ENCODE measurements at places on chromosomes 11 and 22.

GRCh38 chr22:36166518-36167220 lies 6.1 kb upstream of the APOL3 start:
- peak; percentile 32 for DNase-seq

DNA sequence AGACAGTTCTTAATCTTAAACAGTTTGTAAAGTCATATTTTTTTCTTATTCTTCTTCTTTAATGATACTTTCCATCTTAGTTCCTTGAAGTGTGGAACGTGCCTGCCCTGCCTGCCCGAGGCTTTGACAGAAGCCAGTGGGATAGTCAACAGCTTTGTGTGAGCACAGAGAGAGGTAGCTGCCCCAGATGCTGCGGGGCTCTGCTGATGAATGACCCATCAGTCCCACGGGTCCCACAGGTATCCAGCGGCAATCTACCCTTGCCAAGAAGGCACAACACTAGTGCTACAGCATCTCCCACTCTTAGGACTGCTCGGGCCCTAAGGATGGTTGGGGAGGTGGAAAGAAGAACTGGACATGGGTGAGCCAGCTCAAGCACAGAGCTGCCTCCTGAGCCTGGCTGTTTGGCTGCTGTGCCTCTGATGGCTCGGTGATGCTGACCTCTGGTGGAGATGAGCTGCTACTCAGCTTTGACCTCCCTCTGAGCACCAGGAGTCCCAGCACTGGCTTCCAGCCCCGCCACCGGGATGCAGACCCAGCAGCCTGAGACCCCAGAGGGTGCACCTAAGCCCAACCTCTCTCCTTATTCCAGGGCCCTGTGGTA lies 11.8 kb upstream of the APLNR start:
- DNase-seq = peak; percentile 83

GRCh38 chr22:36333644-36334043 lies 54.1 kb downstream of the MYH9 start:
- DNase-seq = no peak

DNA sequence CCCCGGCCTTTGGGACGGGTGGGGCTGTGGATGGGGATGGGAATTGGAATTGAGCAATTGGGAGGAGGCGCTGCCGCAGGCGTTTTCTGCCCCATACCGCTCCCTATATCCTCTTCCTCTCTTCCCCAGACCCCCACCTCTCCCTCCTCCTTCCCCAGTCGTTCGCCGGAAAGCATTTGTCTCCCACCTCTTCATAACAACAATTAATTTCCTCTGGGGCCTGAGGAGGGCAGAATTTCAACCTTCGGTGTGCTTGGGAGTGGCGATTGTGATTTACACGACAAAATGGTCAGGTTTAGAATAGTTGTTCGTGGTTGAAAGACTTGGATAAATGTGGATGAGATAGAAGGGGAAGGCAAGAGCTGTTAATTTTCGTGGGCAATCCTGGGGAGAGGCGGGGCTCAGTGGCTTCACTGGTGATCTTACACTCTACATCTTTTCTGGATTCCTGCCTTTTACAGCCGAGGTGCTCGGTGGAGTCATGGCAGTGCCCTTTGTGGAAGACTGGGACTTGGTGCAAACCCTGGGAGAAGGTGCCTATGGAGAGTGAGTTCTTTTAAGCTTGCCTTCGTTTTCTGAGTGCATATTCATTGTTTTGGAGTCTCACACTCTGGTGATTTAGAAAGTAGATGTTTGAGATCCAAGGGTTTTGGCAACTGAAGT lies 1.5 kb downstream of the CHEK1 start:
- peak; percentile 82 for DNase-seq

GRCh38 chr22:29747832-29748231 lies 19.0 kb downstream of the ZMAT5 start:
- DNase-seq = no peak

- peak; percentile 64 for DNase-seq
These were observed 794 bp upstream of the FXYD6 start for GRCh38 chr11:117877120-117877784.

DNA sequence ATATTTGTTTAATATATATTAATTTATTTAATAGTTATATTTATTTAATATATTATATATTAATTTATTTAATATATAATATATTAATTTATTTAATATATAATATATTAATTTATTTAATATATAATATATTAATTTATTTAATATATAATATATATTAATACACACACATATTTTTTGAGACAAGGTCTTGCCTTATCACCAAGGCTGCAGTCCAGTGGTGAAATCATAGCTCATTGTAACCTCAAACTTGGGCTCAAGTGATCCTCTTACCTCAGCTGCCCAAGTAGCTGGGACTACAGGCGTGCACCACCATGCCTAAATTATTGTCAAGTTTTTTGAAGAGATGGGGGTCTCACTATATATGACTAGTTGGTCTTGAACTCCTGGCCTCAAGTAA lies 51.4 kb upstream of the DDI1 start:
- DNase-seq = no peak

DNA sequence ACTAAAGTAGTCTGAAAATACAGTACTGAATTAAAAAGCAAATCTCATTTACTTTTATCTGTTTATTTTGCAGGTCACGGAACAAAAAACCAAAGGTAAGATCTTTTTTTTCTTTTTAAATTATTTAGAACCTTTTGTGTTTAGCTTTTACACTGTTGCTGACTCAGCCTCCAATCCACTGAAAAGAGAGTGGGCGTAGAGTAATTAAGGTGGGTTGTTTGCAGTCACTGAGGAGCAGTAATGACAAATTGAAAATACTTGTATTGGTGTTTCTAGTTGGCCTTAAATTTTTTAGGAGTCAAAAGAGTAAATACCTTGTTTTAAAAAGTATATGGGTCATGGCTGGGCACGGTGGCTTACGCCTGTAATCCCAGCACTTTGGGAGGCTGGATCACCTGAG lies 73.4 kb downstream of the TNRC6B start:
- DNase-seq = no peak

DNA sequence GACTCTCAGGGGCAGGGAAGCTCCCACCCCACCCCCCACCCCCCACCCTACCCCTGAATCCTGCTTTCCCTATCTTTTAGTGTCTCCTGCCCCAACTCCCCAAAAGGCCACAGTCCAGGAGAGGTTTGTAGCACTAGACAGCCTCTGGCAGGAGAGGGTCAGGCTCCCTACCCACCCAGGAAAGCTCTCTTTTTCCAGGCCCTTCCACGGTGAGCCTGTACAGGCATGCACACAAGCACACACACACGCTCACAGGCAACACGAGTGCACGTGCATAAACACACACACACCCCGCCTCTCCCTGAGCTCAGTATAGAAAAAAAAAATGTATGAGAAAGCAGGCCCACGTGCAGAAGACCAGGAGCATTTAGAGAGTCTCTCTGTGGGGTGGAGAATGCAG lies 414.0 kb downstream of the MN1 start:
- DNase-seq = no peak

DNA sequence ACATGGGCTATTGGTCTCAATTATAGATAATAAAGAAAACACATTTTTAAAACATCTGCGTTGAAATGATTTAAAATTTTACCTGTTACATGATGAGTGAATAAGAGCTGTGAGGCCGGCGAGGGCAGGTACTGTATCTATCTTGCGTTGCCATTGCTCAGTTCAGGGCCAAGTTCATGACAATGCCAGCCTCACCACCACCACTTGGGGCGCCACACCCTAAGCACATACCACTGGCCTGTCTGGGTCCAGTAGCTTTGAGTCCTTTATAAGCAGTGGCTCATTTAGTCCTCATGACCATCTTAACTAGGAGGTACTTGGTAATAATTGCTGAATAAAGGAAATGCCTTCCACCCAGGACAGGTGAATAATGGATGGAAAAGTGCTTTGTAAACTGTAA lies 14.5 kb upstream of the MB start:
- DNase-seq = peak; percentile 67

GRCh38 chr11:32902089-32902665 lies 9.6 kb downstream of the QSER1 start:
- no peak for DNase-seq

DNA sequence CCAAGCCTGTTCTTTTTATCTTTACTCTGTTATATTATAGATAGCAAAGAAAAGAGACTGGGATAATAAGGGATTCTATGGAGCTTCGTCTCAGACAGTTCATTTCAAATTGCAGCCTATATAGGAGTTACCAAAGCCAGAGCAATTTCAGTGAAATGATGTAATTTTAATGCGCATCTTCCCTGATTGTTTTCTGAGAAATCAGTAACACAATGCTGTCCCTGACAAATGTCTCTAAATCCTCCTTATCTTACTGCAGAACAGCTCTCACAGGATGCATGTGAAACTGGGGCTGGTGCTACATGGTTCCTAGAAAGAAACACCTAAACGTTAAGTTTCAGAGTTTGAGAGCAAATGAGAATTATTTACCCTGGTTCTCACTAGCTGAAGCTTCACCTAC lies 467.9 kb upstream of the ANO3 start:
- DNase-seq = no peak

GRCh38 chr11:72418834-72419560 lies 15.3 kb downstream of the CLPB start:
- no peak for DNase-seq

- no peak for DNase-seq
These were observed 27.5 kb downstream of the A4GALT start for GRCh38 chr22:42693055-42693762.

DNA sequence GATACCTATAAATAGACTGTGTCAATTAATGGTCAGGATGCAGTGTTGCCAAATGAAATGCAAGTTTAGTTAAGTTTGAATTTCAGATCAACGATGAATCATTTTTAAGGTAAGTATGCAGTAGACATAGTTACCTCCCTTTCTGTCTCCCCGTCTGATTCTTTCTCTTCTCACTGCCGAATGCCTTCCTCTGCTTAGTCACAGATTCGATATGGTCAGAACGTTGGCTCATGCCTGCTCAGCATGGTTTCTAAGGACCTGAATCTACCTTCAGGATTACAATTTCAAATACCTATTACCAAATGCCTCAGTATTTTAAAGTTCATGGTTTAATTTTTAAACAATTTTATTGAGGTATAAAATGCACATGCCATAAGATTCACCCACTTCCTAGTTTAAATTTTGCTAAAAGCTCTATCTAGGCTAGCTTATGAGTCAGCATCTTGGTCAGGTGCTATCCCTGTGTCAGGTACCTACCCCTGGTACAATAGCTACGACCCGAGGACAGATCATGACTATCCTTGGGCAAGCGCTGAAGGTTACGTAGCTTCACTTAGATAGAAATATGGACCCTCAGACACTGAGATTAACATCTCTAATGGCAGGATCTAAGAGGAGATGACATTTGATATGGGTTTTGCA lies 78.2 kb upstream of the SPON1 start:
- DNase-seq = no peak

- no peak for DNase-seq
These were observed 149.6 kb upstream of the MTNR1B start for GRCh38 chr11:92819830-92820229.

GRCh38 chr11:123159183-123159857 lies 35.7 kb downstream of the CLMP start:
- no peak for DNase-seq

GRCh38 chr11:122363296-122363695 lies 247.3 kb upstream of the BLID start:
- DNase-seq = no peak

GRCh38 chr11:45154276-45154675 lies 7.8 kb downstream of the PRDM11 start:
- DNase-seq = no peak

DNA sequence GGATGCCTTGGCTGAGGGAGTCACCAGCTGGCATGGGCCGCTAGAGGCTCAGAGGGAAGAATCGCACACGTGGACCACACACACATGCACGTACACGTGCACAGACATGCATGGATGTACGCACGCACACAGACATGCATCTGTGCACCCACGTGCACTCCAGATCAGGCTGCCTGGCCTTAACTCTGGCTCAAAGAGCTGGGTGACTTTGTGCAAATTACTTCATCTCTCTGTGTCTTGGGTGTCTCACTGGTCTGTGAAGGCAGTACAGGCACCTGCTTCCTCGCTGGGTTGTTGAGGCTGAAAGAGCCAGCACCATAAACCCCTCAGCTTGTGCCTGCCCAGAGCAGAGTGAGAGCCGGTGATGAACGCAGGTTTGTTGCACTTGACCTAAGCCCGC lies 28.7 kb downstream of the TMPRSS6 start:
- DNase-seq = no peak

DNA sequence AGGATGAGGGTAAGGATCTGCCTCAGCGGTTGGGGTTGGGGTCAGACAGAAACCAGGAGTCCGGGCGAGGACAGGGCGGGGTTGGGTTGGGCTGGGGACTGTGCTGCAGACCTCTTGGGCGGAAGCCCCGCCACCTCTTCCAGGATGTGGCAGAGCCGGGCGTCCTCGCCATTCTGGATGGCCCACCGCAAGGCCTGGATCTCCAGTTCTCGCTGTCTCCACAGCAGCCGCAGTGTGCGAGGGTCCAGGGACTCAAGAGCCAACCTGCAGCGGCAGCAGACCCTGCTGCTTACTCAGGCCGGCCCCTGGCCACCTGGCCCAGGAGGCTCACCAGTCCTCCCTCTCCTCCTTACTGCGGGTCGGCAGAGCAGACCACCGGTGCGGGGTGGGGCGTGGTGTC lies 2.0 kb downstream of the LMNTD2 start:
- DNase-seq = no peak

- DNase-seq = no peak
These were observed 16.3 kb upstream of the TMEM41B start for GRCh38 chr11:9330387-9331384.

- DNase-seq = peak; percentile 89
These were observed at the start of gene AMPD3 for GRCh38 chr11:10454878-10455631. Gene AMPD3, plus strand, starts transcription at chr11:10455264. Its CDS starts 6,256 bp downstream, at chr11:10461520.

GRCh38 chr11:112961751-112962578 lies 745 bp downstream of the NCAM1 start:
- DNase-seq = peak; percentile 64

DNA sequence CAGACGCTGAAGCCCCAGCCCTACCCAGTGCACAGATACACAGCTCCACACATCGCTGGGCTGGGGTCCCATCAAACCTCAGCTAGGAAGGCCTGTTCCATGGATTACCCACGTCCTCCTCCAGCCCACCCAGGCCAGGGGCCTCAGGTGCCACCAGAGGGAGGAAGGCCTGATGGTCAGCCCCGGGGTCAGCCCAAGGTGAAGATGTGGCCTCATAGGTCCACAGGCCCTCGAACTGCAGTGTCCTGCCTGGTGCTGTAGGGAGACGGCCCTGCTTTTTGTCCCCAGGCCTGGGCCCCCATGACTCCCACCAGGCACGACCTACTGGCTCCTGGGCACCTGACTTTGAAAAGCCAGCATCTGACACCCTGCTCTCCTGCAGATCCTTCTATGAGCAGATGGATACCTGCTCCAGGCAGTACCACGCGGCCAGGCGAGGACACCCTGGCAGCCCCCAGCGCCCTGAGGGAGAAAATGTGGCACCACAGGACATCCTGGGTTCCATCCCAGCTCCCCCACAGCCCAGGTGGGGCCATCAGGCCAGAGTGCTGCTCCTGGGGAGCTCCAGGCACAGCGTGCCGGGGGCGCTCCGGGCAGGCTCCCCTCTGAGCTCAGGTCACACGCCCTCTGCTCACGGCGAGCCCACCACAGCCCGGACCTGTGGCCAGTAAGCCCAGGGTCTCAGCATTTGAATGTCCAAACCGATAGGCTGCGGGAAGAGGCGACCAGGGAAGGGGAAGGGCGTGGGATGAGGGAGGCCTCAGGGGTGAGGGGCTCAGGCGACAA lies 15.8 kb upstream of the MOB2 start:
- DNase-seq = no peak

Data from WERI-Rb-1 (cell line).